ENCODE measurements at places on chromosomes 1 and 21.

DNA sequence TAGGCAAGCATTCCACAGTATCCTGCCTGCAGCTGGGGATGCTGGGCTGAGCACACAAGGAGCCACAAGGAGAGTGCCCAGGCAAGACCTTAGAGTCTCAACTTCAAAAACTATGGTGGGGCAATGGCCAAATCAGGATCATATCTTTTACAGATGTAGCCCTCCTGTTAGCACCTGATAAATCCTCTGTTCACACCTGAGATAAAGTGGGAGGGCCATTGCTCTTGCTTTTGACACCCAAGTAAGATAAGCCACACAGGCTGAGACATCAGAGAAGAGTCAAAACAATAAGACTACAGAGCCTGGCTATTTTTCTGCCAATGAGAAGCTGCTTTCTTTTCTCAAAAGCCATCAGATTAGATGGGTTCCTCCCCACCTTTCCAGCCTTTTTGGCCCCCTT lies 148.9 kb downstream of the AJAP1 start:
- DNase-seq, result no peak
- peaks cover 4% of the 10 kb centered on the region for H3K27me3 ChIP-seq
- no peak overlapping the region for H3K27ac ChIP-seq
- no peaks in the 10 kb centered on the region for H3K4me1 ChIP-seq
- H3K4me3 ChIP-seq, result no peak overlapping the region

DNA sequence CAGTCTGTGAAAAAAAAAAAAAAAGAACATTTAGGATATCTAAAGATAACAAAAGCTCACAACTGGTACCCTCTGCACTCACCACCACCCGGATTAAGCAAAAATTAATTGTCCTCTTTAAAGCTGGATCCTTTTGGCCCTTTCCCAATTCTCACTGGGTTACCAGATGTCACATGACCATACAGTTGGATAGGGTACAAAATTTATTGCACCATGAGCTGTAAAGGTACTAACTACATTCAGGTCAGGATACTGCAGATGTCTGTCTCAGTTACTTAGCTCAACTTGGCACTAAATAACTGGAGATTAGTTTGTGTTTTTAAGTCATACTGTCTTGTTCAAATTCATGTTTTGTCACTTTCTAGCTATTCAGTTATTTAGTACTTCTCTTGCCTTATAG lies 96.3 kb downstream of the GPATCH2 start:
- no peaks in the 10 kb centered on the region for H3K4me1 ChIP-seq
- no peak overlapping the region for H3K4me3 ChIP-seq
- no peak for DNase-seq
- H3K36me3 ChIP-seq, result no peaks in the 10 kb centered on the region

- no peak overlapping the region for H3K27ac ChIP-seq
- peaks cover 20% of the 10 kb centered on the region for H3K4me1 ChIP-seq
- peaks cover 38% of the 10 kb centered on the region for H3K27me3 ChIP-seq
These were observed 6.1 kb upstream of the ADAM15 start for GRCh38 chr1:155044812-155045657.

- peaks cover 2% of the 10 kb centered on the region for H3K4me1 ChIP-seq
- no peak overlapping the region for H3K4me3 ChIP-seq
- H3K27me3 ChIP-seq, result peaks cover 34% of the 10 kb centered on the region
- no peak overlapping the region for H3K27ac ChIP-seq
- peak; percentile 13 for DNase-seq
These were observed 4.4 kb upstream of the ACTRT2 start for GRCh38 chr1:3016641-3017439.

DNA sequence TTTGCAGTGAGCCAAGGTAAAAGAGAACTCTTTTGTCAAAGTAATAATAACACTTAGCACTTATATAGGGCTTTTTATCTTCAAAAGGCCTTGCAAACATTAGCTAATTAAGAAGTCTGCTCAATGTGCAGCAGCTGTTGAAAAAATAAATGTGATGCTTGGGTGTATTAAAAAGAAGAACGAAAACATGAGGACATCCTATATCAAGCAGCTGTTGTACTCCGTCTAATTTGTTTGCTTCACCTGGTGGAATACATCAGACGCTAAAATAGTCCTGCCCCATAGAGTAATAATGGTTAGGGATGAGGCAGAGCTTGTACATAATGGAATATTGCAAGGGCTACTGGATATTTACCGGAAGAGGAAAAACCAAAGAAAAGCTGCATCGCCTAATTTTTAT lies 299.5 kb downstream of the ST6GALNAC3 start:
- no peak overlapping the region for H3K4me3 ChIP-seq
- no peaks in the 10 kb centered on the region for H3K27me3 ChIP-seq
- no peak for DNase-seq
- no peaks in the 10 kb centered on the region for H3K4me1 ChIP-seq

GRCh38 chr1:178107823-178108222 lies 13.9 kb downstream of the RASAL2 start:
- no peak overlapping the region for H3K4me3 ChIP-seq
- no peaks in the 10 kb centered on the region for H3K27me3 ChIP-seq
- H3K4me1 ChIP-seq, result no peaks in the 10 kb centered on the region

- no peak overlapping the region for H3K27ac ChIP-seq
- no peak overlapping the region for H3K4me3 ChIP-seq
- H3K27me3 ChIP-seq, result no peaks in the 10 kb centered on the region
- H3K36me3 ChIP-seq, result no peaks in the 10 kb centered on the region
- DNase-seq, result no peak
These were observed 493.7 kb upstream of the PLXNA2 start for GRCh38 chr1:208737922-208738321.

DNA sequence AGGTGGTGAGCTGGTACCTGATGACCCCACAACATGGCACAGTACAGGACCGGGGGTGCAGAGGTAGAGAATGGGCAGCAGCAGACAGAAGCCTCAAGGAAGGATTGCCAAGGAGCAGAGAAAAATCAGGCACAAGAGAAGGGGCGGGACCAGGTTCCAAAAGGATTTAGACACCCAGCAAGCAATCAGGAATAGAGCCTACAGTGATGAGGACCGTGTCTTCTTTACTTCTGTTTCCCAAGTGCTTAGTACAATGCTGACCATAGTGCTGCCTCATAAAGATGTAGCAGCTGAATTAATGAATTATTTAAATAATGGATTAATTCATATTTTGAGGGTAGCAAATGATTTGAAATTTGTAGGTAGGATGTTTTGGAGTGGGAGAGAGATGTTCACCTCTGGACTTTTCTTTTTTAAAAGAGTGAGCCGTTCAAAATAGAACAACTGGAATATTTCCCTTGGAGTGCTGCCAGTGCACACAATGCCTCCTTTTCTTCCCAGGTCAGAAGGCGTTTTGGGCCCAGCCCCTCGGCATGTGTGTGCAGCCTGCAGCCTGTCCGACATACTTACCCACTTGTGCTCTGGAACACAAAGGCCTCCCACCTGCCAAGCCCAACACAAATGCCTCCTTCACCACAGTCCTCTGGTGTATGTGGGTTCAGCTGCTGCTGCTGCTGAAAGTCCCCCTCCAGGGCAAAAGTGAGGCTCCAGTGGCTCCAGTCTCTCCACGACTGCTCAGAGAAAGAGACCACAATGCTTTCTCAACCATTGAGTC lies 19.6 kb downstream of the KANK4 start:
- DNase-seq, result no peak
- H3K4me3 ChIP-seq, result no peak overlapping the region
- H3K27ac ChIP-seq, result no peak overlapping the region
- no peaks in the 10 kb centered on the region for H3K36me3 ChIP-seq
- H3K27me3 ChIP-seq, result peaks cover 6% of the 10 kb centered on the region
- peaks cover 10% of the 10 kb centered on the region for H3K4me1 ChIP-seq

- no peak overlapping the region for H3K27ac ChIP-seq
- no peaks in the 10 kb centered on the region for H3K36me3 ChIP-seq
- no peak for DNase-seq
- no peak overlapping the region for H3K4me3 ChIP-seq
- no peaks in the 10 kb centered on the region for H3K27me3 ChIP-seq
- H3K4me1 ChIP-seq, result peaks cover 6% of the 10 kb centered on the region
These were observed 281.9 kb upstream of the C1orf105 start for GRCh38 chr1:172138634-172139033.

- no peak within 1 kb of the TSS for H3K4me3 ChIP-seq
- no peak within 1 kb of the TSS for H3K27ac ChIP-seq
- peaks cover 3% of the 10 kb centered on the region for H3K4me1 ChIP-seq
These were observed at the start of gene SLC6A17 for GRCh38 chr1:110150330-110151174. Gene SLC6A17, plus strand, starts transcription at chr1:110150494. Its CDS starts 16,436 bp downstream, at chr1:110166930.

- no peak overlapping the region for H3K27ac ChIP-seq
- no peaks in the 10 kb centered on the region for H3K36me3 ChIP-seq
- no peaks in the 10 kb centered on the region for H3K4me1 ChIP-seq
These were observed 10.9 kb upstream of the GNL2 start for GRCh38 chr1:37606481-37607263.

GRCh38 chr1:168836469-168836868 lies 107.5 kb upstream of the DPT start:
- H3K27me3 ChIP-seq, result no peaks in the 10 kb centered on the region
- peaks cover 7% of the 10 kb centered on the region for H3K4me1 ChIP-seq
- H3K27ac ChIP-seq, result no peak overlapping the region

- no peak for DNase-seq
- H3K36me3 ChIP-seq, result no peaks in the 10 kb centered on the region
- H3K4me3 ChIP-seq, result no peak overlapping the region
- H3K27ac ChIP-seq, result no peak overlapping the region
- peaks cover 11% of the 10 kb centered on the region for H3K4me1 ChIP-seq
These were observed 3.8 kb downstream of the CCN1 start for GRCh38 chr1:85584264-85584781.

DNA sequence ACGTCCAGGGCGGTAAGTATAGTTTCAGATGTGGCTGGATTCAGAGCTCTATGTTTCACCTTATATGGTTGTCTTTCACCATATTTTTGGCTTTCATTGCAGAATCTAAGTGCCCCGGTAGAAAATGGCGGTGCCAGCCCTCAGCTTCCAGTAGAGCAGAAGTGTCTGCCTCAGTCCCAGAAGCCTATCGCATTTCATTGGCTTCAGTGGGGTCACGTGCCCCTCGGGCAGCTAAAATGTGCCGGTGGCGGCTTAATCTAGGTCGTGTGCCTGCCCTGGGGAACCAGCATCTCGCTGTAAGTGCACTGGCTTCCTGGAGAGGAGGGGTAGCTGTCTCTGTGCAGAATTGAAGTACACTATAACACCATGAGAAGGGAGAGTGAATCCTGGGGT lies 107.4 kb upstream of the MAGI3 start:
- H3K36me3 ChIP-seq, result no peaks in the 10 kb centered on the region
- no peak overlapping the region for H3K4me3 ChIP-seq
- DNase-seq, result no peak
- H3K27me3 ChIP-seq, result peaks cover 3% of the 10 kb centered on the region
- H3K27ac ChIP-seq, result no peak overlapping the region
- no peaks in the 10 kb centered on the region for H3K4me1 ChIP-seq
